ENCODE measurements at places on chromosomes 13 and 19.

DNA sequence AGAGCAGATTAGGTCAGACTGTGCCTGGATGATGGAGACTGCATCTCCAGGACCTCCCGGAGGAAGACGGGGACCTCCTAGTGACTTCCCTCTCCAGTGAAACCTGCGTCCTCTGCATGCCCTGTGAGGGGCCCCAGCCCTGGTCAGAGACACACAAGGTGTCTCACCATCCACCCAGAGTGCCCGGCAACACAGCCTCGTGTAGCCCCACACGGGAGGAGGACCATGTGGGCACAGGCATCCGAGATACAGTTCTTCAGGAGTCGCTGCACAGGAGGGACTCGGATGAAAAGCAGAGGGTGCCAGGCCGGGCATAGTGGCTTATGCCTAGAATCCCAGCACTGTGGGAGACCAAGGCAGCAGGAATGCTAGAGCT is 64.8 kb downstream of the PEPD start:
- no peak for DNase-seq

DNA sequence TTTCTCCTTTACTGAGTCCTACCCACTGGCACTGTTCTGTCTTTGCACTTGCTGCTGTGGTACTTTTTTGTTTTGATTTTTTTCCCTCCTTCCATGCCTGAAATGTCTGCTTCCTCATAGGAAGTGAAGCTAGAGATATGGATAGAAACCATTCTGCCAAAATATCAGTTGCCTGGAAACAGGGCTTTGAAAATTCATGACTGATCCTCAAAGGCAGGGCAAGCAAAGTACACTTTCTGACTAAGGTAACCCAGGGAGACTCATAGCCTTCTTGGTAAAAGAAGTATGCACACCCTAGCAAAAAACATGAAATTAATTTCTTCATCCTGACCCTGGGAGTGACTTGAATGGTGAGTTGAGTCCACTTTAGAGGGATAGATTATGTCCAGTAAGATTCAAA is 329.8 kb downstream of the MYO16 start:
- no peak for DNase-seq

- DNase-seq, result no peak
These were observed 245.7 kb downstream of the DNAJC15 start for GRCh38 chr13:43269037-43269481.

DNA sequence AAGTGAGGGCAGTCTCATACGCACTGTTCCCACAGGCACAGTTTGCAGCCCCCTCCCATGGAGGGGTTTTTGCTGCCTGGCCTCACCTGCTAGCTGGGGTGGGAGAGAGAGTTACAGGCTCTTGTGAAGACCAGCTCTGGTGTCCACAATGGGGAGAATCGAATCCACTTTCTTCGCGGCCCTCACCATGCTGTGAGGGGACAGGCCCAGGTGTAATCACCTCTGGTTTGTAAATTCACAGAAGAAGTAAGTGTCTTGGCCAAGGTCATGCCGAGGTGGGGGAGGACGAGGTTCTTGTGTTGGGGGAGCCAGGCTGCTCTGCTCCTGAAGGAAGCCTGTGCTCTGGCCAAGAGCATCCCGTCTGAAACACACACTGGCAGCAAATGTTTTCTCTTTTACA is 39.5 kb downstream of the TEX29 start:
- DNase-seq, result no peak

GRCh38 chr13:49693191-49693733 is 2.0 kb upstream of the EBPL start:
- DNase-seq, result no peak

DNA sequence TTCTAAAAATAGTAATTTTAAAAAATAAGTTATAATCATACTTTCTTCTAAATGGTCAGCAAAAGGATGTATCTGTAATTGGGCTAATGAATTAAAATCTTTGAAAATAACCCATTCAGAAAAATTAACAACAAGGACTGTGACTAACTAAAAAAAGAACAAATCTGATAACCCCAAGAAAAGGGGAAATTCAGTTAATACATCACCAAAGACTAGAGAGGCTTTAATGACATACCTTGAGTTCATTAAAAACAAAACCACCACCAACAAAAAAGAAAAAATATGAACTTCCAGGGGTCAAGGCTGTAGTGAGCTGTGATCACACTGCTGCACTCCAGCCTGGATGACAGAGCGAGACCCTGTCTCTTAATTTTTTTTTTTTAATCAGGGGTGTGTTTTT is 121.8 kb downstream of the TBC1D4 start:
- no peak for DNase-seq

GRCh38 chr13:110592665-110593064 is 22.7 kb upstream of the NAXD start:
- no peak for DNase-seq

DNA sequence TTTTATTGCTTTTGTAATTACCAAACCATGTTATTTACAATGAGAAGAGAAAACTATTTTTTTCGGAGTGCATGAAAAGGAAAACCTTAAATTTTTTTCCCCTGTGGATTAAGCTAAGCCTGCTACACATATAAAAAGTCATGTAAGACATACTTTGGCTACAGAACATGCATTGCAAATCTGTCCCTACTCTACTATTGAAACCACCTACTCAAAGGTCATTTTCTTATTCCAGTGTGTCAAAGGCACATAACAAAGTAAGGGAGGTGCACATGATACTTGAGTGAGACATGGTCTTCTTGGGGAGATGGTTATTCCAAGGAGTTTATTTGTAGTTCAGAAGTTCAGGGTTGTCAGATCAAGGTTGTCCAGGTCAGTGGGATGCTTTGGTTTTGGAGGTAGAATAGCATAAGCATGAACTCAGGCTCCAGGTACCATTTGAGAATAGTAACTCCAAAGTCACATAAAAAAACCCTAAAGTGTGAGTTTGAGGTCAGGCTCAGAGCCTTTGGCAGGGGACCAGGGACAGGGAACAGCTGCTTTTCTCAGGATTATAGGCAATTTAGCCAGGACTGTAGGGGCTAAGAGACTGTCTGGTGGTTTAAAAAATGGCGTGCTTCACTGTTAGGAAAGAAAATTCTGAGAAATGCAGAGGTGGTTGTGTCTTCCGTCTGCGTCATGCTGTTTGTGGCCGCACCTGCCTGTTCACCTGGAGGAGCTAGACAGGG is 15.4 kb downstream of the FARP1 start:
- no peak for DNase-seq

DNA sequence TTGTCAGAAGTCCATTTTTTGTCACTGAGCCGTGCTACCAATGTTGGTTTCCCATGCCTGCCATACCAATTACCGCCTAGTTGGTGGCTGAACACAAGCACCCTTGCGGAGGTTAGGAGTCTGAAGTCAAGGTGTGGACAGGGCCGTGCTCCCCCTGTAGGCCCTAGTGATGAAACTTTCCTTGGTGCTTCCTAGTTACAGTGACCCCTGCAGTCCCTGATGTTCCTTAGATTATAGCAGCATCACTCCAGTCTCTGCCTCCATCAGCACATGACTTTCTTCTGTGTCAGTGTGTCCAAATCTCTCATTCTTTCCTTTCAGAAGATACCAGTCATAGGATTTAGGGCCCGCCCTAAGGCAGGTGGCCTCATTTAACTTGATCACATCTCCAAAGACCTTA is 99.0 kb downstream of the MYO16 start:
- DNase-seq, result peak; percentile 2
